ENCODE measurements at places on chromosomes 1 and 21.

- no peak for DNase-seq
Observed at GRCh38 chr1:224069138-224069537, 44.8 kb upstream of the FBXO28 start.

DNA sequence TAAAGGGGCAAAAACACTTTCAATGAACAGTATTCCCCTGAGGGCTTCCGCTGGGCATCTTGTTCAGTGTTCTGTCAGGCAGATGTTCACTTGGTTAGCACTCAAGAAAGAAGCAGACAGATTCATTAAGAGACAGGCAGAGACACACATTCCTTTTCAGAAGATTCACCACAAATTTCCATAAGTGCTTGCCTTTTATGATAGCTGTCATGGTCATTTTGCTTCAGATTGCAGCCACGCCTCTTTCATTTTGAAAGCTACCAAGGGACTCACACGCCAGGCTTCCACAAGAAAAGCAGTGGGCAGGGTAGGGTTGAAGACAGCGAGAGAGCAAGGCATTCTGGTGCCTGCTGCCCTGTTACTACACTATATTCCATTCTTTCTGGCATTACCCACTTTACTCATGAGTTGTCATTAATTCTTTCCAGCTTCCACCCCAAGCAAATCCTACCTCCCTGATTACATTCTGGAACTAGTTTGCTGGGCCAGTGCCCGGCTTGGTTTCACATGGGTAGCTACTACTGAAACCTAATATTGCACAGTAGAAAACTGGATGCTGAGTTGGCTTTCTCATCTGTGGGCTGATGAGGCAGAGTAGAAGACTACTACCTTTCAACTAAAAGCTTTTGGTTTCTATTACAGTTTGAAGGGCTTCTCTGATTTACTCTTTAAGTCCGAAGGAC, 91.2 kb upstream of the COL24A1 start:
- no peak for DNase-seq

GRCh38 chr21:30986965-30987364, 51.3 kb downstream of the KRTAP19-8 start:
- no peak for DNase-seq

- DNase-seq, result no peak
Observed at GRCh38 chr21:33966324-33966949, 50.8 kb upstream of the ATP5PO start.

GRCh38 chr1:182113879-182114626, 52.5 kb upstream of the ZNF648 start:
- no peak for DNase-seq

DNA sequence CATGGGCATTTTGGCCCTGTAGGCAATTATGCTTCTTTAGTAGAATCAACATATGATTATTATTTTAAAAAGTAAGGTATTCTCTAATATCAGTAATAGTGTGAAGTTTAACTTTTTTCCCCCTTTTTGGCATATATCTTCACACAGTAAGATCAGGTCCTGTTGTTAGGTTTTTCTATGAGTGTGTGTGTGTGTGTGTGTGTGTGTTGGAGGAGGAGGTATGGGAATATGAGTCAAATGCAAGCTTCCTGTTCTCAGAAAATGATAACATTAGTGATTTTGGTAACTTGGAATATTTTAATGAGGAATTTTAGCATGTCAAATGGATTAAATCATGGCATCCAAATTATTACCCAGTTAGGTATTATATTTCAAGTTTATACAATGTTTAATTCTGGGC, 65.8 kb upstream of the BCL10 start:
- no peak for DNase-seq

DNA sequence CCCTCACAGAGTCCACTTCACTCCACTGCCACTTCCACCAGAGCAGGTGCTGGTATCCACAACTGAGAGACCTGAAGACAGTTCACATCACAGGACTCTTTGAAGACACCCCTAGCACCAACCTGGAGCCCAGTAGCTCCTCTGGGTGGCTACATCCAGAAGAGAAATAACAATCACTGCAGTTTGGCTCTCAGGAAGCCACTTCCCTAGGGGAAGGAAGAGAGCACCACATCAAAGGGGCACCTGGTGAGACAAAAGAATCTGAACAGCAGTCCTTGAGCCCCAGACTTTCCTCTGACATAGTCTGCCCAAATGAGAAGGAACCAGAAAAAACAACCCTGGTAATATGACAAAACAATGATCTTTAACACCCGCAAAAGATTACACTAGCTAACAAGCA, 113.2 kb downstream of the TENT5C start:
- DNase-seq, result peak; percentile 32

- no peak for DNase-seq
Observed at GRCh38 chr1:114502080-114502479, 8.9 kb downstream of the TRIM33 start.

GRCh38 chr1:101308935-101309333, 72.1 kb downstream of the S1PR1 start:
- DNase-seq, result no peak

DNA sequence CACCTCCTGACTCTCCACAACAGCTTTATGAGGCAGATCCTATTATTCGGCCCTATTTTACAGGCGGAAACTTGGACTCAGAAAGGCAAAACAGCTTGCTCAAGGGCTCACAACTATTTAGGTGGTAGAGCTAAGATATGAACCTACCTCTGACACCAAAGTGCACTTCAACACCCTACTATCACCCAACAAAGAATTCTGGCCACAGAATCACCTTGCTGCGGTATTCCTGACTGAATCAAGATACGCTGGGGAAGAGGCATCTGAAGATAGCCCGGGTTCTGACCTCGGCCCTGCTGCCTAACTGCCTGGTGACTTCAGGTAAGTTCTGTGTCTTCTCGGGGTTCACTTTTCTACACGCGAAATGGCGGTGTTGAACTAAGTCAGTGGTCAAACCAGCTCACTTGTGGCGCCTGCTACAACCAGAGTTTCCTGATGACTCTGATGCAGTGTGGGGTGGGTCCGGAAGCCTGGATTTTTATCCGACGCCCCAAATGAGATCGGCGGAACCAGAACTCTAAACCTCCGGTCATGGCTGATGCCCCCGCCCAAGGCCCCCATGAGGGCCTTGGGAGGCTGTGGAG, 608 bp downstream of the PEF1 start:
- DNase-seq, result peak; percentile 82

- DNase-seq, result no peak
Observed at GRCh38 chr1:93322349-93322748, 23.4 kb upstream of the DR1 start.

DNA sequence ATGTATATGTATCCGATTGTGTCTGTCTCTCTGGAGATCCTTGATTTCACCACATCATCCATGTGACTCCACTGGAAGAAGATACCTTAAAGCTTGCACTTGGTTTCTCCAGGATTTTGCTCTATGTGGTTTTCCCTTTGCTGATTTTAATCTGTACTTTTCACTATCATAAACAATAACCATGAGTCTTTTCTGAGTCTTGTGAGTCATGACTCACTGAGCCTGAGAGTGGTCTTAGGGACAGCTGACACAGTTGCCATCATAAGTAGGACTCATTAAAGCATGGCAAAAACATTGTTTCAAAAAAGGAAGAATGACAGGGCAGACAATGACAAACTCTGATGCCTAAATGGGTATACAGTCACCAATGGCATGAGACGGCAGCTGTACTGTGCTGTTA, 226.2 kb downstream of the AKT3 start:
- no peak for DNase-seq

GRCh38 chr1:169896013-169896412, 2.3 kb upstream of the SCYL3 start:
- no peak for DNase-seq

DNA sequence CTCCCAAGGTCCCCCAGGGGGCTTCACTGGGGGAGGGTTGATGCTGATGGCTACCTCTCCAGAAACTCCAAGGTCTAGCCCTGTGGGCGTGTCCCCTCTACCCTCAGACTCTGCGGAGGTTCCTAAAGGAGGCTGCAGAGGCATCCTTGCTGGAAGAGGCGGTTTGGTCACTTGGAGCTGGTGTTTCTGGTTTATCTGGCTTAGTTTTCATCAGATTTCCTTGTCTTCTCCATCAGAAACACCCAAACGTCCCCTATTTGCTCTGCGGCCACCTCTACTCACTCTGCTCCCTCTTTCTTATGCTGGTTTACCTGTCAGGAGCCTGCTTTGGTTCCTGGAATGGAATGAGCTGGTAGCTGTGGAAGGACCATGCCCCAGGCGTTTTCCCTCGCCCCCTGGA, 2.5 kb downstream of the PKP1 start:
- no peak for DNase-seq

GRCh38 chr1:76238094-76238628, 163.6 kb downstream of the ST6GALNAC3 start:
- DNase-seq, result no peak

GRCh38 chr1:94919241-94920030, 7.5 kb downstream of the CNN3 start:
- DNase-seq, result no peak

GRCh38 chr1:207883660-207884250, 27.2 kb downstream of the CD34 start:
- peak; percentile 19 for DNase-seq

GRCh38 chr1:53366901-53367502, 39.1 kb upstream of the LRP8 start:
- DNase-seq, result no peak

DNA sequence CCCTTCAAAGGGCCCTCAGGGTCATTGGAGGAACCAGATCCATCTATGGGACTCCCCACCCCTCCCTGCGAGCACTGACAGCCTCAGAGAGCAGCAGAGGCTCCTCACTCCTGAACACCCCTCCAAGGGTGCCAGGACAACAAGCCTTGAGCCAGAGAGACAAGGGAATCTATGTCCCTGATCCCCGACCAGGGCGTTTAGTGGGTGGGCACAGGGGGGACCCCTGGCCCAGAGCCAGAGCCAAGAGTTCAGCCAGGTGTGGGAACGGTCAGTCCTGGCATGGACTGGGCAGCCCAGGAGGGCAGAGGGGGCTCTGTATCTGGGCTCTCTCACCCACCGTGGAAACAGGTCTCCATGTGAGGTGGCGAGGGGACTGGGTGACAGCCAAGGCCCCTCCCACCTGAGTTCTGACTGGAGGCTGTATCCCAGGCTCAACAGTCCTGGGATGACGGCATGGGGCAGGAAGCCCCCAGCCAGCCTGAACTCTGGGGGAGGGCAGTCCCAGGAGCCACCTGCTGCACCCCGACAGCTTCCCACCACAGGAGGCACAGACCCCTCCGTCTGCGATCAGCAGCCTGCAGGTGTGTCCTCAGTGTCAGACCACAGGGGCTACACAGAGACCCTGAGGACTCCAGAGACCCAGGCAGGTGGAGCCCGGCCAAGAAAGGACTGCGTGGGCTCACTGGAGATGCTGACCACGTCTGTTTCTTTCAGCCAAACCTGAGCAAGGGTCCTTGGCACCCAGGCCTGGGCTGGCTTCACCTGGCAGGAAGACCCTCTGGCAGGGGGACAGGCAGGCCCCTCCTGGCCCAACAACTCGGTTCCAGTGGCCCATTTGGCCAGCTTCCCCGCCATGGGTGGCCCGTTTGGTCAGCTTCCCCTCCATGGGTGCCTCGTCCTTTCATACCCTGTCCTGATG, 11.2 kb upstream of the SRARP start:
- no peak for DNase-seq

DNA sequence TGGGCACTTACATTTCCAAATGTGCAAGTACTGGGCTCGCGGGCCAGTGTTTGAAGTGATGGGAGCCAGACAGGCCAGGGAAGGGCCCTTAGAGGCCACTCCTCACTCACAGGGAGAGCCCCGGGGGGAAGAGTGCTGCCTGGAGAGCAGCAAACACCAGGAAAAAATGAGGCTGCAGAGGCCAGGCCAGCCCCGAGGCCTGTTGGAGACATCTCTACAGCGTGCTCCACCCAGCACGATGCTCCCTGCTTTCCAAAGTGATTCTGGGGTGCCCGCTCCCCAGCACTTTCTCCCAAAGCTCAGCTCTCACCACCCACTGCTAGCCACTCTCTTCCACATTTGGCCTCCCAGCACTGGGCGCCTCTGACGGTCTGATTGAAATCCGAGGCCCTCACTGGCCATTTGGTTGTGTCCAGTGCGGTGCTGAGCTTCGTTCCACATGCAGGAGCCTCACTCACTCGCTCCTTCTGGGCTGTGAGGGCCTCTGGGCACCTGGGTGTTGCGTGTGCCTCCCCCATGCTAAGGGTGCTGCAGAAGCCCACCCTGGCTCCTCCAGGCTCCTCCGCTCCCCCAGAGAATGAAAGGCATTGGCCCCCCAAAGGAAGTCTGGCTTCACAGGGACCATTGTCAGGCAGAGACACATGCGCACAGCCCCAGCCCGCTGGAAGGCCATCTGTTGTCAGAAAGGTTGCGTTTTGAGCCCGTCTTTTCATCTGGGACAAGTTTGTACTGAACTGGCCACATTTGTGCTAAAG, 385.4 kb upstream of the VAMP3 start:
- no peak for DNase-seq

GRCh38 chr1:1732381-1732780, 8.2 kb upstream of the CDK11A start:
- DNase-seq, result no peak

DNA sequence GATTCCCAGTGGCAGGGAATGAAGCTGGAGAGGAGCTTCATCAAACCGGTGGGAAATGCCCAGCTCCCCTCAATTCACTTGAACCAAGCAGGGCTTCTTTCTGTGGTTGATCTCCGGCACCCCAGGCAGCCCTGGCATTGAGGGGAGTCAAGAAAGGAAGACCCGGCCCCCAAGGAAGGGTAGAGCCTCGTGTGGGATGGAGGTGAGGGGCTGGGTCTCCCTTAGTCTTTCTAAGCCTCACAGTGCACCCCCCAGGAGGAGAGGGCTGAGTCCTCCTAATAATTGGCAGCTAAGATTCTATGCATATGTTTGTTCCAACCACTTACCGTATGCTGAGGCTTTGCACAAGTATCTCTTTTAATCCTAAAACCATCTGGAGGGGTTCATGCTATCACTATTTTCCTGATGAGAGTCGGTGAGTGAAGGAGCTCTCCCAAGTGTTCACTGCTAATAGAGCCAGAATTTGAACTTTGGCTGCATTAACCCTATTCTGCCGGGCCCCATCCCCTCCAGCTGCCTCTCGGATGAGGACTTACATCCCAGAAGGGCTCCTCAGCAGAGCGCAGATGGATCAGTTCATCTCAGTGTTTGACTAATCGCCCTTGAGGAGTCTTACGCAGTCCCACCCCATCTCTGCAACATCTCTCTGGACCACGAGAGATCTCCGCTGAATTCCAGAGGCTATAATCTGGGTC, 33.1 kb upstream of the TMEM51 start:
- DNase-seq, result no peak

GRCh38 chr1:26275580-26276431, 4.1 kb upstream of the SH3BGRL3 start:
- DNase-seq, result peak; percentile 80

DNA sequence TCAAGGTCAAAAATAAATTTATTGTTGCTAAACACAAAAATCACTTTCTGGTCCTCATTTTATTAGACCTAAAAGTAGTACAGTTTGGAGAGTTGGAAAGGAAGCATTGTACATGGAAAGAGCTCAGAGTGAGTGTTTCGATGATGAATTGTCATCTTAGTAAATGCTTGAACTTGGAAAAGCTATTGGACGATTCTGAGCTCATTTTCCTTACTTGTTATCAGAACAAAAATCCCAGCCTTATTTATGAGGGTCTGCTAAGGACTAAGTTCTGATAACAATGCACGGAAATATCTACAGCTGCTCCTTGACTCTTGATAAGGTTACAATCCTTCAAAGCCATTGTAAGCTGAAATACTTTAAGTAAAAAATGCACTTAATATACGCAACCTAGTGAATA, 710.0 kb upstream of the PTBP2 start:
- no peak for DNase-seq

All from CD4-positive, alpha-beta T cell treated with Interleukin-21 for 1 hour (primary cell).